ENCODE measurements at places on chromosomes 6 and 20.

GRCh38 chr20:63876489-63877036 lies 11.5 kb downstream of the TPD52L2 start:
- no peak for DNase-seq

- DNase-seq: no peak
Observed at GRCh38 chr6:168043848-168044415, 35.1 kb downstream of the FRMD1 start.

GRCh38 chr6:8277769-8278168 lies 157.6 kb downstream of the SLC35B3 start:
- no peak for DNase-seq

DNA sequence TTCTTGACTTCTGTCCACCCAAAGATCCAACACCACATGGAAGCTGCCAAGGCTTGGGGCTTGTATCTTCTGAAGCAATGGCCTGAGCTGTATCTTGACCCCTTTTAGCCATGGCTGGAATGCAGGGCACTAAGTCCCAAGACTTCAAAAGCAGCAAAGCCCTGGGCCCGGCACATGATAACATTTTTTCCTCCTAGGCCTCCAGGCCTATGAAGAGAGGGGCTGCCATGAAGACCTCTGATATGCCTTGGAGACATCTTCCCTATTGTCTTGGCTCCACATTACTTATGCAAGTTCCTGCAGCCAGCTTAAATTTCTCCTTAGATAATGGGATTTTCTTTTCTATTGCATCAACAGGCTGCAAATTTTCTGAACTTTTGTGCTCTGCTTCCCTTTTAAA lies 1252.6 kb upstream of the CITED2 start:
- no peak for DNase-seq

GRCh38 chr6:89708316-89708715 lies 69.8 kb upstream of the LYRM2 start:
- DNase-seq: no peak

- DNase-seq: peak; percentile 23
Observed at GRCh38 chr6:11770546-11771466, 7.8 kb downstream of the ADTRP start.

DNA sequence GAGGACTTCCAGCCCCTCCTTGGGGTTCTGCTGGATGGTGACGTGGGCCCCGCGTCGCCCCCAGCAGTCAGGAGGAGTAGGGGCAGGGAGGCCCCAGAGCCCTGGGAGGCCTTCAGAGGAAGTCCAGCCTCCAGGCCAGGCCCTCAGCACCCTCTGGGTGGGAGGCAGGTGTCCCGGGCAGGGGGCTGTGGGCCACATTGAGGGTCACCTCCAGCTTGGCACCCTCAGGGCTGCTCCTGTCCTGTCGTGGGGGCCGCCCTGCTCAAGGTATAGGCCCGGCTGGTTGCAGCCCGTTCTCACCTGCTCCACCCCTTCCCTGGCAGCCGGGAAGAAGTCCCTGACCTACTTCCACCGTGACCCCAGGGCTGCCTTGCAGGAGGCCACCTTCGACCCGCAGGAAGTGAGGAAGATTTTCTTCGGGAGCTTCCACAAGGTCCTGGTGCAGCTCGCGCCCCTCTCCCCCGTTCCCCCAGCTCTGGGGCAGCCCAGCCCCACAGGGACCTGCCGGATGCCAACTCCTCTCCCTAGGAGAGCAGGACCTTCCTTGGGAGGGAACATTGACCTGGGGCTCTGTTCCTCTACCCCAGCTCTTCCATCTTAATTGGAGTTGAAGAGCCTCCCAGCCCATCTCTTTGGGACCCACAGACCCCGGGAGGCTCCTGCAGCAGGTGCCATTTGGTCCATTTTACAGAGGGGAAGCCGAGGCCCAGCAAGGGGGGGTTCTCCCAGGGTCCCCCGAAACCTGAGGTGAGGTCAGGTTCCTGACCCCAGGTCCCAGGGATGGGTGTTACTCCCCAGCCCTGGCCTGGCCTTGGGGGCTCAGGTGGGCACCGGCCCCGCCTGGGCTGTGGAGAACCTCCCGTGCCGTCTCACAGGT lies 26.4 kb downstream of the COL20A1 start:
- no peak for DNase-seq

DNA sequence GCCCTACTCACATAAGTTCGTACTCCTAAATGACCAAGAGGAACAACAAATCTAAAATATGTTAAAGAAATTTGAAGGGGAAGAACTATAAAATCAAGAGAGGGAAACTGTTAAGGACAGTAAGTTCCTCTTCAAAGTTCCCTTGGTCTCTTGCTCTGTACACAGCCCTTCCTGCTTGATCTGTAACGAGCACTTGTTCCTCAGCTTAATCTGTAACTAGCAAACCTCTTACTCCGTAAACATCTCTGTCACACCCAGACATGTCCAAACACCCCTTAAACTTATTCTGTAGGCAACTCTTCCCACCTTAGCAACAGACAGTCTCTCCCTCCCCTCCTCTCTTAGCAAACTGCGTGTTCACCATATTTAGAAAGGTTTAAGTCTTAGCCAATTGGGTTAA lies 29.9 kb downstream of the PLN start:
- no peak for DNase-seq

- DNase-seq: no peak
Observed at GRCh38 chr6:21438237-21438985, 155.1 kb upstream of the SOX4 start.

- no peak for DNase-seq
Observed at GRCh38 chr6:158279615-158280014, 32.6 kb upstream of the TULP4 start.
